Left ventricle myocardium superior (tissue), 1 donor: ENCODE measurements at places on chromosomes 7 and 10.

DNA sequence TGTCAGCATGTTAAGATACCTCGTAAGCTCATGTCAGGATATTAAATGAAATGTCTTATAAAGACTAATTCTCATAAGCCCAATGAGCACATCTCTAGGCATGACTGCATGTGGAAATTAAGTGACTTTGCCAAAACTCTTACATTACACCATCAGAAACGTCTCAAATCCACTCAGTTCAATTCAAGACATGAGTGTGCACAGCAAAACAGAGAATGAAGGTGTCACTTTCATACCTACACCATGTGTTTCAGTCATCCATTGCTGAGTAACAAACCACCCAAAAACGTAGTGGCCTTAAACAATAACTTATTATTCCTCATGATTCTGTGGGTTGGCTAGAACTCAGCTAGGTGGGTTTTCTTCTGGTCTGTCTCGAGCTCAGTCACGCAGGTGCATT lies 99.8 kb downstream of the ATE1 start:
- DNase-seq: no peak

GRCh38 chr10:13091801-13092200 lies 8.2 kb upstream of the OPTN start:
- no peak for DNase-seq

DNA sequence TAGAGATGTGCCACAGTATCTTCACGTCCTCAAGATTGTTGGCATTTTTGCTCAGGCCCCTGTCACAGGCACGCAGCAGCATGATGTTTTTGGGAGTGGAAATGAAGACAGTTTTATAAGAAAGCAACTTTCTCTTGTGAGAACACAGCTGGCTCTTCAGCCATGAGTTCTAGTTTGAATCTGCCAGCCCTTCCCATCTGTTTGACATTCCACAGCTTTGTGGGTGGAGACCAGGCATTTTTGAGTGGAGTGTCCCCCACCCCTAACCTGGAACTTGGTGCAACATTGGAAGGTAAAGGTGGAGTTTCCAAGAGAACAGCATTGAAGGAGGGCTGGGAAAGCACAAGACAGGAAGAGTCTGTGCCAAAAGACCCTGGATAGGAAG lies 253.1 kb upstream of the IGFBP3 start:
- no peak for DNase-seq

DNA sequence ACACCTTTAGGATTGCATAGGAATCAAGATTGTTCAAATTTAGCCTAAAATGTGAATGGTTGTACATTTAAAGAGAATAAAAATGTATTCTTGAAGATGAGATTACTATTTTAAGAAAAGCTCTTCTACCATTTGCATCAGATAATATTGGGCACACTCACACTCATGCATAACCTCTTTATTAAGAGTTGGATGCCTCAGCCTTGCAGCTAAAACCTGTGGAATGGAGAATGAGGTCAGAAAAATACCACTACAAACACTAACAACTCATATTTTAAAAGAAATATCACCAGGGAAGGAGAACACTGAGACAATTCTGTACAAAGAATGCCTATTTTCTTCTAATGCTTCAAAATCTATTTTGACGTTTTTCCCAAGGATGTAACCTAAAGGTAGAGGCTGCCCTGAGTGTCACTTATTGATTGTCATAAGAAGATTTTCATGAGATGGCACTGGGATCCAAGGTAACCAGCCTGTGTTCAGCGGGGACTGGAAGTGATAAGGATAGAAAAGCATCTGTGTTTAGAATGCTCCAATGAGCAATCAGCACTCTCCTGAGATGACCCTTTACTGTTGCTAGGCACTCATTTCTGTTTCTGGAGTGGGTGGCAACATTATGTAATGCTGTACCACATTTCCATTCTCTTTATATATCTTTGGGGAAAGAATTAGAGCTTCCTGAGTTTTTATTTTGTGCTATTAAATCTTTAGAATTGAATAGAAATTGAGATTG lies 26.6 kb downstream of the REEP3 start:
- DNase-seq: no peak

GRCh38 chr7:93036149-93036640 lies 81.6 kb downstream of the SAMD9 start:
- DNase-seq: no peak

DNA sequence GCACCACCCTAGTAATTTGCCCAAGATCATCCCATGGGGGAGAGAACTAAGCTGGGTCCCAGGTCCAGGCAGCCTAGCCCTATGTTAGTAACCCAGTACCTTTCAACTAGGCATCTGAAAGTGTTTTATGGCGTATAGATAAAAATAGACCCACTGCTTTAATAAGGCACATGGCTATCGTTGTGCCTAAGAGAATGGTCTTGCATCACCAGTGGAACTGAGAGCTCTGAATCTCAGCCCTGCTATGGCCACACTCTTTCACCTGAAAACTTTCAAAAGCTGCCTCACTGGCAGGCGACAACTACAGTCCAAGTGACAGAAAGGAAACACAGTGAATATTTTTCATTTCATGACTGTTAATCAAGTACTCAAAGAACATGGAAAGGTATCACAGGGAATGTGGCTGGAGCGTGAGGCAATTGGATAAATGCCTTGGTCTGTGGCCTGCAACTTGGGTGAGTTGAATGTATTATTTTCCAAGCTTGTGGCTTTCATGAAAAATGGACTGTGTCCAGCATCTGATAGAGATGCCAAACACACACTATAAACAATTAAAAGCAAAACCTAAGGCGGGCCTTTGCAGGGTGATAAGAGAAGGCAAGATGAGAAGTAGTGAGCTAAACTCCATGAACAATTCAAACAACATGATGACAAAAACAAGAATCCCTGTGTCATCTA lies 18.0 kb upstream of the SFMBT2 start:
- no peak for DNase-seq

DNA sequence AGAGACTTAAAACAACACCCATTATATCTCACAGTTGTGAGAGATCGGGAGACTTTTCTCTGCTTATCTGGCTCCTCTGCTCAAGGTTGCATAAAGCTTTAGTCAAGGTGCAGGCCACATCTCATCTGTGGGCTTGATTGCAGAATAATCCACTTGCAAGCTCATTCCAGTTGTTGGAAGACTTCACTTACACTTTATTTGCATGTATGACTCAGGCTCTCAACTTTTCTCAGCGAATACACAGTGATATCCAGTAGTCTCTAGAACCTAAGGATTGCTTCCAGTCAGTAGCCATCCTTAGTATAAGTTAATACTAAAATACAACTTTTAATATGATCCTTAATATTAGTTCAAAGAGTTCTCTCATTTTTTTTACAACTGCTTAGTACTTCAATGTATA lies 435.5 kb upstream of the NRG3 start:
- no peak for DNase-seq

DNA sequence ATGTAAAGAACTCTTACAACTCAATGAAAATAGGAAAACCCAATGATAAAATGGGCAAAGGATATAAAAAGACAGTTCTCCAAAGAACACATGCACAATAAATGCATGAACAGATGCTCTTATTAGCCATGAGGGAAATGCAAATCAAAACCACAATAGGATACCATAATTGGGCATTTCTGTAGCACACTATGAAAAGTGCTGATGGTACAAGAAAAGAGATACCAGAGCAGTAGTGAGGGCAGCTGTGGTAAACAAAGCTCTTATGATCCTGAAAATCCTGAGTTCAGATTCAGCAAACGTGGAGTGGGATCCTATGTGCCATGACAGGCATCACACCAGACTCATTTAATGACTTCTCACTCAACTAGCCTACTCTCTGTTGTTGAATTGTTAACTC lies 96.7 kb upstream of the SLC25A13 start:
- no peak for DNase-seq

DNA sequence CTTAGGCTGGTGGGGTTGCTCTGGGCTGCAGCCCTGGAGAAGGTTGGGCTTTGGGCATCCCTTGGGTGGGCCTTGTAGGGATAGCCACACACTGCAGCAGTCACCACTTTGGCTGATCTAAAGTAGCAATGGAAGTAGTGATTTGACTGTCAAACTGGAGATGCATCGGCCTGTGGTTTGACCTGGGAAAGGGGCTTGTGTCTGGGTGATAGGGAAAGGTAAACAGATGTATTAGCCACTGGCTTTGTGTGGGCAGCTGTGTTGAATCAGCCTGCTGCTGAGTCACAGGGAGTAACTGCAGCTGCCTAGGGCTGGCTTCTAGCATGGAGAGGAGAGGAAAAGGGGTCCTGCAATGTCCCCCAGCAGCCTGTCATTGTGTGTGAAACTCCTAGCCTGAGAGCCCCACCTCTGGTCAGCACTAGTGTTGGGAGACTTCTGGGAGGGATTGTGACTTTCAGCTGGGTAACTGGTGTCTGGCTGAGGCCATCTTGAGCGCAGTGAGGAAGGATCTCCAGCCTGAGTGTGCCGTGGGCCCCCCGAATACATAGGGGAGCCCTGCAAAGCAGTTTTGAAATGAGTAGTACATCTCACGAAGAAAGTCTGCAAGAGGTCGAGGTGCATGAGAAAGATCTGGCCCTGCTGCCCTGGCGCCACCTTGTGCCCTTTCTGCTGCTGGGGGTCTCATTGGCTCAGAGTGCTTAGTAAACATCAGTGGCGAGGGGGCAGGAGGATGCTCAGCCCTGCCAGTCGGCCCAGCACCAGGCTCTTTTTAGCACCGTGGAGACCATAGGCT lies 117.3 kb downstream of the FANK1 start:
- DNase-seq: no peak

- DNase-seq: no peak
Measured at GRCh38 chr7:14739168-14739840, 163.2 kb downstream of the DGKB start.
